ENCODE measurements at places on chromosomes 3 and 15.

DNA sequence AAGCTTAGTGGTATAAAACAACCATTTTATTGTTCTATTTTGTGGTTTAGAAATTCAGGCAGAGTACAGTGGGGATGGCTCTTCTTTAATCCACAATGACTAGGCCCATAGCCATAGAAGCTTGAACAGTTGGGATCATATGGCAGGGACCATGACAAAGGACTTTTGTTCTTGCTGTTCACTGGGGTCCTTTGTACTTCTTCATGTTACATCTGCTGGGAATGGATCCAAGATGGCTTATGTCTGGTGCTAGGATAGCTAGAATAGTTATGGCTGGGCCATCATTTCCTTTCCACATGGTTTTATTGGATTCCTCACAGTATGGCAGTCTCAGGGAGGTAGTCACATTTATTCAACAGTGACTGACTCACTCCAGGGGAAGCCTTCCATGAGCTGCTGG is 427.9 kb upstream of the AGTR1 start:
- DNase-seq = no peak

DNA sequence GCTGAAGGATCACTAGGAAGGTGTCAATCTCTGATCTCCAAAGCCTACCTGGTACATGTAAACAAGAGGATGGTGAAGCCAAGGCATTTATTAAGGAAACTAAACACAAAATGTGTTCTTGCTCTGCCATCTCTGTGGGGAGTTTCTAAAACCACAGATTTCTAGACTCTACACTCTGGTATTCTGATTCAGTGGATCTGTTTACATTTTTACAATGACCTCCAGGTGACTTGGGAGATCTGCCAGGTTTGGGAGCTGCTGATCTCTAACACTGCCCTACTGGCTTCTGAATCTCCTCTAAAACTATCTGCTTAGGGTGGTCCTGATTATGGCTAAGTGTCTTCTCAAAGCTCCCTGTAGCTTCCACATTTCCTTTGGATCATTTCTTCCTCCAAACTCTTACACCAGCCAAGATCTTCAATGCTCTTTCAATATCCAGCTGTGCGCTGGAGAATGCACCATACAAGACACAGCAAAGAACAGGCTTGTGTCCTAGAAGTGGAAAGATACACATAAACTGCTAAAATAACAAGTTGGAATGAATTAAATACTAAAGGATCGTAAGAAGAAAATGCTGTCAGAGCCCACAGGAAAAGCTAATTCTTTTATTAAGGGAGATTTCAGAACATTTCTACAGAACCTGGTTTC is 72.7 kb downstream of the GREM1 start:
- DNase-seq = no peak

- no peak for DNase-seq
Measured at GRCh38 chr3:54533856-54534255, 394.0 kb downstream of the LRTM1 start.

DNA sequence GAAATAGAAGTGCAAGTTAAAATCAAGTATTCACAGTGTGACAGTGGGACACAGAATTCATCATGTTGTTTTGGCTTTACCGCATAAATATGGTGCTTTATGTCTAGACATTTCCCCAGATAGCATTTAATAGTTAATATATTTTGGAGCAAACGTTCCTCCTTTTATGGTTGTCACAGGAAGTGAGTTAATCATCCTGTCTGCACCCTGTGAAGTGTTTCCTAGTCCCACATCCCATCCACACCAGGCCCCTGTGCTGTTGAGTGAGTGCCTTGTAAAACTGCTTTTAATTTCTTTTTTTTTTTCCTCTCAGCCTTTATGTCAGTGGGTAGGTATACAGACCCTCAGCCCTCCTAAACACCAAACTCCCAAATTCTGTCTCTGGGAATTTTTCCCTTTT is 393.7 kb downstream of the FEZF2 start:
- DNase-seq = no peak

- no peak for DNase-seq
Measured at GRCh38 chr3:147365196-147366115, 40.9 kb downstream of the ZIC4 start.

All from erythroblast (primary cell).